ENCODE measurements at places on chromosomes 11 and 22.

DNA sequence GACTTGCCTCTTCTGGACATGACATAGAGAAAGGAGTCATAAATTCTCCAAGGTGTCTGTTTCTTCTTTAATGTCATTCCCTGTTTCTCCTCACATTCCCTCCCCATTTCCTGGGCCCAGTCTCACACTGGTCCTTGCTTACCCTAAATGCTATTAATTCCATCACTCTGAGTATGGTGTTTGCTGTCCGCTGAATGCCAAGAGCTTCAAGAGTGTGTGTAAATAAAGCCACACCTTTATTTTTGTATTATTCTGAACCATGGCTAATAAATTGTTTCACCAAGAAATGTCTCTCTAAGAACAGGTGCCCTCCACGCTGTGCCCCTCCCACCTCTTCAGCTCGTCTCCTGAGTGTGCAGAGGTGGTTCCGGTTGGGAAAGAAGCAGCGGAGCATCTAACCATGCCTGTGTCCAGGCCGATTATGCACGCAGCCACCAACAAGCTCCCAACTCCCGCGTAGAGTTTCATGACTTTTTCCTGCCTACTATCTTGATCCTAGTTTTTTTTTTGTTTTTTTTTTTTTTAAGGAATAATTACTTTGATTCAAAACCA lies 8.6 kb downstream of the TMEM121B start:
- no peaks in the 10 kb centered on the region for H3K4me1 ChIP-seq
- H3K27me3 ChIP-seq: no peaks in the 10 kb centered on the region
- peaks cover 6% of the 10 kb centered on the region for H3K36me3 ChIP-seq
- H3K4me3 ChIP-seq: no peak overlapping the region

DNA sequence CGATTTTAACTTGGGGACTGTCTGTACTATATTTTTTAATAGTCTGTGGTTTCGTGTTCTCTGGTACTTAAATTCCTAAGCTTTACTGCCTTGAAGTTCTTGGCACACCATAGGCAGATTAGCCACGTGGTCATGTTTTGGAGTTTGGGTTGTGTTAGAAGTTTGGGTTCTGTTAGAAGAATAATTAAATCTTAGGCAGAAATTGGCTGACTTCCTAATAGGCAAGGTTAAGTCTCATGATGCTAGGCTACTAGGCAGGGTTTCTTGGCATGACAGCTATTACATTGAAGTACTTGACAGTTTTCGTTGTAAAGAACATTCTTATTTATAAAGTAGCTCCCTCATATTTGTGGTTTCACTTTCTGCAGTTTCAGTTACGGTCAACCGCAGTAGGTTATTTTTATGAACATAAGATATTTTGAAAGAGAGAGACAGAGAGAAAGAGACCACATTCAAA lies 30.0 kb upstream of the MMP7 start:
- peak overlapping the region; percentile 68 for H3K4me3 ChIP-seq
- peak; percentile 86 for DNase-seq
- peak overlapping the region; percentile 28 for H3K27ac ChIP-seq
- H3K36me3 ChIP-seq: no peaks in the 10 kb centered on the region
- H3K27me3 ChIP-seq: no peaks in the 10 kb centered on the region

DNA sequence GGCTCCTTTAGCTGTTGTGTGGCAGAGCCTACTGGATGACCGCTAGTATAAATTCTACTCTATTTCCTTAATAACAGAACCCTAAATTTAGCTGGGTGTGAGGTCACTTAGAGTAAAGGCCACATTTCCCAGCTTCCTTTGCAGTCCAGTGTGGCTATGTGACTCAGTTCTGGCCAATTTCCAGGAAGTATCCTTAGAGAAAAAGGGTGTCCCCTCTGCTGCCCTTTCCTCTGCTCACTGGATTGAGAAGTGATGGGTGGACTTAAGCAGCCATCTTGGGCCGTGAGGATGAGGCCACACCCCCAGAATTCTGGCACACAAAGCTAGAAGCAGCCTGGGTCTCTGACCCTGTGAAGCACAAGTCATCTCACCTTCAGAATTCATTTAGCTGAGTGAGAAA lies 11.7 kb upstream of the RASD2 start:
- H3K4me3 ChIP-seq: no peak overlapping the region
- H3K36me3 ChIP-seq: no peaks in the 10 kb centered on the region
- no peak overlapping the region for H3K27ac ChIP-seq
- H3K27me3 ChIP-seq: peaks cover 4% of the 10 kb centered on the region

GRCh38 chr11:2347308-2347830 lies 29.7 kb upstream of the CD81 start:
- H3K4me3 ChIP-seq: no peak overlapping the region
- H3K27ac ChIP-seq: no peak overlapping the region
- H3K4me1 ChIP-seq: no peaks in the 10 kb centered on the region
- DNase-seq: no peak

DNA sequence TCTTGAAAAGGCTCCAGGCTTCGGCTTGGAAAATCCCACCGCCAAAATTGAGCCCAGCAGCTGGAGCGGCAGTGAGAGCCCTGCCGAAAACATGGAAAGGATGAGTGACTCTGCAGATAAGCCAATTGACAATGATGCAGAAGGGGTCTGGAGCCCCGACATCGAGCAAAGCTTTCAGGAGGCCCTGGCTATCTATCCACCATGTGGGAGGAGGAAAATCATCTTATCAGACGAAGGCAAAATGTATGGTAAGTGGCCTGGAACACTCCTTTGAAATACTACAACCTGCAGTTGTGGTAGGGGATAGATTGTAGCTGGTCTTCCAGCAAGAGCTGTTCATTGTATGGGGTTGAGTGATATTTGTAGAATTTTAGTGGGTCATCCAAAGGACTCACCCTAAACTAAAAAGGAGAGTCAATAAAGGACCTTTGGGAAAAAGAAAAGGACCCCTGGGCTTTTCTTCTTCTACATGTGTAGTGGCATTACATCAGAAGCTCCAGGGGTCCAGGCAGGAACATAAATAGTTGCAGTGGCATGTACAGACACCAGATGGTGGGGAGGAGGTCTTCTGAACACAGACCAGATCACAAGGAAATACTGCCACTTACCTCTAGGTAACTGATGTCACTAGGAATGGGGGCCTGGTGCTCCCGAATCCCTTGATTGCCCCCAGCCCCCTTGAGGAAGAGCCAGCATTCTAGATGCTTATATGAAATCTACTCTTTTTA lies 90.1 kb downstream of the TEAD1 start:
- peaks cover 22% of the 10 kb centered on the region for H3K4me1 ChIP-seq
- no peak overlapping the region for H3K4me3 ChIP-seq
- DNase-seq: no peak
- no peak overlapping the region for H3K27ac ChIP-seq
- H3K27me3 ChIP-seq: no peaks in the 10 kb centered on the region

DNA sequence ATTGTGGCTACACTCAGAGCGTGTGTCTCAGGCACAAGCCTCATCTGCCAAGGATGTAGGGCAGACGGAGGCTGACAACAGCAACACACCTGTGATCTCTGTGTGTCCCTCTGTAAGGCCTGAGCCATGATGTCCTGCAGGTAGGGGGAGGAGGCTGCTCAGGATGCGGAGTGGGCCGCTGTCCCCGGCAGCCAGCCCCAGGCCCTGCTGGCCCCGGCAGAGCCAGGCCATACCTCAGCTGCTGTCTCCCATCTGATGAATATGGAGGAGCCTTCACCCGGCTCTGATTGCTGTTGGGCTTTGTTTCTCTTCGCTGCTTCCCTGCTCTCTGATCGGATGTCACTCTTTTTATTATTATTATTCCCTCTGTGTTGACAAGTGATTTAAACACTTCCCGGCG lies 83.6 kb upstream of the NCAM1 start:
- DNase-seq: no peak
- H3K27me3 ChIP-seq: no peaks in the 10 kb centered on the region
- no peaks in the 10 kb centered on the region for H3K4me1 ChIP-seq
- no peak overlapping the region for H3K27ac ChIP-seq
- no peaks in the 10 kb centered on the region for H3K36me3 ChIP-seq

GRCh38 chr11:36696550-36696949 lies 98.5 kb upstream of the RAG2 start:
- no peaks in the 10 kb centered on the region for H3K4me1 ChIP-seq
- peaks cover 7% of the 10 kb centered on the region for H3K27me3 ChIP-seq
- H3K4me3 ChIP-seq: no peak overlapping the region
- no peak for DNase-seq
- H3K36me3 ChIP-seq: no peaks in the 10 kb centered on the region

GRCh38 chr11:13238879-13239514 lies 38.6 kb upstream of the BMAL1 start:
- H3K27ac ChIP-seq: no peak overlapping the region
- no peaks in the 10 kb centered on the region for H3K4me1 ChIP-seq

- DNase-seq: no peak
- no peak overlapping the region for H3K4me3 ChIP-seq
- no peaks in the 10 kb centered on the region for H3K4me1 ChIP-seq
- no peaks in the 10 kb centered on the region for H3K27me3 ChIP-seq
- H3K27ac ChIP-seq: no peak overlapping the region
Observed at GRCh38 chr22:46969491-46969890, 207.0 kb downstream of the TBC1D22A start.

GRCh38 chr22:22756109-22756508 lies 111.7 kb downstream of the GGTLC2 start:
- no peaks in the 10 kb centered on the region for H3K4me1 ChIP-seq
- no peak overlapping the region for H3K27ac ChIP-seq
- no peak for DNase-seq
- no peaks in the 10 kb centered on the region for H3K27me3 ChIP-seq
- no peak overlapping the region for H3K4me3 ChIP-seq
- H3K36me3 ChIP-seq: no peaks in the 10 kb centered on the region

Data from fibroblast of lung (primary cell).